ENCODE measurements at places on chromosomes 6 and 20.

DNA sequence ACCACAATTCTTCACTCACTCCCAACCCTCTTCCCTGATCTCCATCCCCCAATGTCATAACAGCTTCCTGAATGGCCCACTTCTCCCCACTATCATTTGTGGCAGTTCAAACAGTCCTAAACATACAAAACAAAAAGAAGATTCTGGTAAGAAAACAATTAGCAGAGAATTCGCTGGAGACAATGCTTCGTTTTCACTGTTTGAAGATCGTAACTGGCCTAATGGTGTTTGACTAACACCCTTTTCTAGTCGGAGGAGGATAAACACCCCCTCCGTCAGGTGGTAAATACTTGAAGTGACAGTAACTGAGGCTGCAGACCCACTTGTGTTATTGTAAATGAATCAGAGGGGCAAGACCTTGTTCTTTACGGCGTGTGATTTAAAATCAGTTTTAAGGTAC is 3.8 kb downstream of the EYA2 start:
- DNase-seq, result no peak

- no peak for DNase-seq
These were observed 89.9 kb downstream of the PDE7B start for GRCh38 chr6:135941275-135942025.

DNA sequence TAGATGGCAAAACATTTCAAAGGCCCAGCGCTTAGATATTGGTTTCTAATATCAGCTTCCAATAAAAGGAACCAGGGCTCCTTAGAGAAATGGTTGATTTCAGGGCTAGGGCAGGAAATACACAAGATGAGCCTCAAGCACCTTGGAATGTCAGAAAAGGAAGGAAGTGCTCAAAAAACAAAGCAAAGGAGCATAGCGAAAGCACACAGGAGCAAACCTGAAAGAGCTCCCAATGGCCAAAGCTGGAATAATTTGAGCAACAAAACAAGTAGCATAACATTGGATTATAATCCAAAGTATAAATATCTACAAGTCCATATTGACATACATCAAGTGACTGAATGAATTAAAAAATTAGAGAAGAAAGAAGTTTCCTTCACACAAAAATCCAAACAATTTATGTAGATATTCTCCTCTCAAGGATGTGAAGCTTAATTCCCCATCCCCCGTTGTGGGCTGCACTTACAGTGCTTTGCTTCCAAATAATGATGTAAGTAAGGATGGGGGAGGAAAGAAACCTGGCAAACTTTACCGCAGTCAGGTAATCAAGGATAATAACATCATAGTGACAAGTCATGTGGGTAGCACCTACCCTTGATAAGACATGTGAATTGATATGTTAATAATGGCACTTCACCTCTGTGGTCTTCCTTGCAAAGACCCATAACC is 132.9 kb upstream of the DST start:
- no peak for DNase-seq

DNA sequence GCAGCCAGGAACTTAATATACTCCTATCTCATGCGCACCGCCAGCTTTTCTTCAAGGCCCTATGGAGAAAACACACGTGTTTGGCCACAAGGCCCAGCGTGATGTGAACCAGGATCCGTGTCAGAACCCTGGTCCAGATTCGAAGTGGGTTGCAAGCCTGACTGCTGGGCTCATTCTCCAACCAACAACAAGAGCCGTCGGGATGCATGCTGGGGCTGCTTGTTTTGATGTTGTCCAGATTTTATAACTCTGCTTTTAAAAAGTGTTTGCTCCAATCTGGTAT is 463 bp upstream of the SLC22A2 start:
- DNase-seq, result no peak

- no peak for DNase-seq
These were observed 245.6 kb downstream of the HIVEP2 start for GRCh38 chr6:142699391-142699790.

DNA sequence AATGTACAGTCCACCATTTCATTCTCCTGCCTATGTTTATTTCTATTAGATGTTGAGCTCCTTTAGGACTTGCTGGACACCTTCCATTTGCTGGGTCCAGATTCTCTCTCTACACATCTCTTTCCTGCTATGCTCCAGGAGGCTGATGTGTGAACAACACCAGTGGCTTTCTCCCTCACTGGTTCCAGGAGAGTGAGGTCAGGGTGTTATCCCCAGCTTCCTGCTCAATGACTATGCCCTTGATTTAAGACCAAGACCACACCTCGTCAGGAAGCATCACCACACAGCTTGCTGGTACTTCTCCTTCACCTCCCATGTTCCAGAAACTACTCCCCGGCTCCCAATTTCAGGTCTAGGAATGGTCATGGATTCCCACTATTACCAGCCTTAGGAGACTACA is 31.3 kb upstream of the E2F3 start:
- DNase-seq, result no peak

GRCh38 chr6:133394630-133395029 is 153.5 kb downstream of the EYA4 start:
- DNase-seq, result no peak

DNA sequence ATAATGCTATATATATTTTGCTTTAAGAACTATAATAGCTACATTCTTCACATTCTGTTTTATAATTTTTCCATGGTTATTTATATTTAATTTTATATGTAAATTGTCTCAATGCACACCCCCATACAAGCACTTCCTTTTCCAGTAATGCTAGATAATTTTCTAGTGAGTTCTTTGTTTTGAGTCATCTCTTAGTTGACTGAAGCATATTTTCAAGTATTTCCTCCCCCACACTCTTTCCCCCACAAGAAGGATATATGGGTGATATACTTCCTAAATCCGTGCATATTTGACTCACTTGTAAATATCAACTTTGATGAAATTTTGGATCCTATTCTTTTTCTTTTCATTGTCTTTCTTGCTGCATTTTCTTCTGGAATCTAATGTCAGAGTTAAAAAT is 82.1 kb upstream of the SRSF6 start:
- DNase-seq, result no peak

- no peak for DNase-seq
These were observed 22.4 kb downstream of the OR2B2 start for GRCh38 chr6:27889628-27890444.

GRCh38 chr20:22974354-22974753 is 60.8 kb upstream of the SSTR4 start:
- DNase-seq, result peak; percentile 30

- DNase-seq, result peak; percentile 56
These were observed 172.9 kb downstream of the ADGRG6 start for GRCh38 chr6:142474531-142475289.

DNA sequence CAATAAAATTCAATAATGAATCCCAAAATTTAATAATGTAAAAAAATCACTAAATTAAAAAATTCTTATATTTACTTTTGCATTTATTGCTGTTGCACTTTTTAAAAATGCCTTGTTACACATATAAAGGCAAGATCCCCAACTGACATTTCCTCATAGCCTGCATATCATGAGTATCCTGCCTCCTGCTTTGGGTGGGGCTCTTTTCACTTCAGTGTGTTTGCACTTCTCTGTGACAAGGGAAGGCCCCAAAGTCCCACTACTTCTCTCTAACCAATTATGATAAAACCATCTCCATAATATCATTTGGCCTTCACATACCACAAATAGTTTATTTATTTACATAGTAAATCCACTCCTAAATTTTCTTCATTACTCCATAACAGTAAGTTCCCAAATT is 446.1 kb upstream of the MARCKS start:
- DNase-seq, result no peak

GRCh38 chr20:1842281-1842680 is 52.9 kb upstream of the SIRPA start:
- DNase-seq, result no peak

DNA sequence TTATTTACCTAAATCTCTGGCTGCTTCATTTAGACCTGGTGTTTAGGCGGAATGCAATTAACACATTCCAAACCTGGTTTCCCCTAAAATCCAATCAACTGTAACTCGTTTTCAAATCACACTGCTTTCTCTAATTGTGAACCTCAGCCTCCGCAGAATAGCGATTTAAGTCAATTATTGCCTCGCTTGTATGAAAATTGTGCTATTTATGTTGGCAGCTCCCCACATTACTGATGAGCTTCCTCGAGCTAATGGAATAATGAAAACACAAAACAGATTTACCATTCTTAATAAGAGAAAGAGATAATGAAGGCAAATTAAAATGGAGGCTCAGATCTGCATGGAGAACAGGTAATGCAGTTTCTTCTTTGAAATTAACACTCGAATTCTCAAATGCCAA is 67.9 kb downstream of the SLC2A10 start:
- no peak for DNase-seq

- DNase-seq, result no peak
These were observed 1.7 kb upstream of the VSTM2L start for GRCh38 chr20:37901240-37901639.

DNA sequence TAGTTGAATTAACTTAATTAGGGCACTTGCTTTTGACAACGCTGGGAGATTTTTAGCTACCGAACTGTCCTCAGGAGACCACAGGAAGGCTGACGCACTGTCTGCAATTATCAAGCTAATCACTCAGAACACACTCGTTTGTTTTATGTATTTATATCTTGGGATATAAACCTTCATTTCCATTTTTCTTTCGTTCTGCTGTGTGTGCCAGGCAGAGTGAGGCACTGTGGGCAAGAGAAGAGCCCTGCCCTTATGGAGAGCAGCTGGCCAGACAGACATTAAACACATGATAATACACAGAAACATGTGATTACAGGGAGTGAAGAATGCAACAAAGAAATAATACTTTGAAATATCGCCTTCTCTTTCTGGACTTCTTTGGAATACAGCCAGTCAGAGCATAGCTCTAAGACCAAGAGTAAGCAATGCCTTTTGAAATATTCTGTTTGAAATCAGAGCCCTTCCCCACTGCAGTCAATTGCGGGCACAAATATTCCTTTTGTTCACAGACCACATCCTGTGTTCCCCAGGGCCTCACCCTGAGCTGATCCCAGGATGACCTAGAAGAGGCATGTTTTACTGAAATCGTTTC is 96.8 kb downstream of the ANKRD60 start:
- DNase-seq, result peak; percentile 92

DNA sequence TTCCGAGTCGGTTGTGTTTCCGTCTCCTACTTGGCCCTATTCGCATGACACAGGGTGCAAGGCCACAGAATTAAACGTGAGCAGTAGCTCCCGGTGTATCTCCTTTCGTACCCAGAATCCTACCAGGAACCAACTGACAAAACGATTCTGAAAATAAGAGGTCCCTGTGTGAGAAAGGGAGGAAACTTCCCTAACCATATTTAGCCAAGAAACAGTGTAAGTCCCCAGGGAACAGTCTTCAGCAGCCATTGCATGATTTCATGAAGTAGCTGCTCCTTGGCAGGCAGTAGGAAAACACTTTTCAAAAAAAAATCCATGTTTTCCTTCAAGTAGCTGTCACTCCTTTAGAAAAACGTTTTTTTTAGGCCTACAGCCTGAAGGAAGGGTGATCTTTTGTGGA is 46.9 kb downstream of the PDE10A start:
- DNase-seq, result no peak

- DNase-seq, result peak; percentile 99
These were observed 25.3 kb upstream of the TOP1 start for GRCh38 chr20:41003143-41003935.

- no peak for DNase-seq
These were observed 283.6 kb downstream of the RNGTT start for GRCh38 chr6:88679841-88680240.
